ENCODE measurements at places on chromosomes 1 and 21.

- peak; percentile 66 for DNase-seq
These were observed 126.8 kb upstream of the DEPDC1 start for GRCh38 chr1:68623700-68624099.

DNA sequence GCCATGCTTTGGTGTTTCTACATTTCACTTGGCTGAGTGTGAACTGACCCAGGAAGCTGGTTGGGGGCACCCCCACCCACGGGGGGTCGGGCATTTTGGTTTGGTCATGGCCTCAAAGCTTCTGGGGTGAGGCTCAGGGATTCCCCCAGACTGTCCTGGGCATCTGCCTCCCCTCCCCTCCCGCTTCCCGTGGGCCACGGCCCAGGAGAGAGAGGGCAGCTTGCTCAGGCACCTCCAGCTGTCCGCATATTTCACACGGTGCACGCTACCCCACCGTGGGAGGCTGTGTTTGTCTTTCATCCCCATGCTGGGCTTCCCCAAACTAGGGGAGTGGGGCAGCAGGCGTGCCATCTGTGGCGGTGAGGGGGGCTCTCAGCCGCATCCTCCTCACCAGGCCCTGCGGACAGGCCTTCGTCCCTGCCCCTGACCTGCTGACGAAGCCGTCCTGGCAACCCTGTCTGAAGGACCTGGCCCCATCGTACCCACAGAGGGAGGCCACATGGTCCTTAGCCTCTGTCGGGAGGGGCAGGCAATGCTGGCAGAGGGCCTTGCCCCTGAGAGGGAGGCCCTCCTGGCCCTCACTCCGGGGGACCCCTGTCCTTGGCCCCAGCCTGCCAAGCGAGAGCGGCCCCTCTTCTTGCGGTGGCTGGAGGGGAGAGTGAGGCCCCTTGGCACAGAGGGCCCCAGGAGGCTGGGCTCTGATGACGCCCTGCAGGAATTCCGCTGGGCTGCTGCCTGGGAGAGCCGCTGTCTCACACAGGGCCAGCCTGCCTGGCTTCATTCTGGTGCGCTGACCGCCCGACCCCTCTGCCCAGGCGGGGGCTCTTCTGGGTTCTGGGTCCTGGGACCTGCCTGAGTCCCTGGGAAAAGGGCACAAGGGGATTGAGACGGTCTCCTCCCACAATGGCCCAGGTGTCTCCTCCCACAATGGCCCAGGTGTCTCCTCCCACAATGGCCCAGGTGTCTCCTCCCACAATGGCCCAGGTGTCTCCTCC is 22.1 kb downstream of the TP73 start:
- DNase-seq: peak; percentile 26

DNA sequence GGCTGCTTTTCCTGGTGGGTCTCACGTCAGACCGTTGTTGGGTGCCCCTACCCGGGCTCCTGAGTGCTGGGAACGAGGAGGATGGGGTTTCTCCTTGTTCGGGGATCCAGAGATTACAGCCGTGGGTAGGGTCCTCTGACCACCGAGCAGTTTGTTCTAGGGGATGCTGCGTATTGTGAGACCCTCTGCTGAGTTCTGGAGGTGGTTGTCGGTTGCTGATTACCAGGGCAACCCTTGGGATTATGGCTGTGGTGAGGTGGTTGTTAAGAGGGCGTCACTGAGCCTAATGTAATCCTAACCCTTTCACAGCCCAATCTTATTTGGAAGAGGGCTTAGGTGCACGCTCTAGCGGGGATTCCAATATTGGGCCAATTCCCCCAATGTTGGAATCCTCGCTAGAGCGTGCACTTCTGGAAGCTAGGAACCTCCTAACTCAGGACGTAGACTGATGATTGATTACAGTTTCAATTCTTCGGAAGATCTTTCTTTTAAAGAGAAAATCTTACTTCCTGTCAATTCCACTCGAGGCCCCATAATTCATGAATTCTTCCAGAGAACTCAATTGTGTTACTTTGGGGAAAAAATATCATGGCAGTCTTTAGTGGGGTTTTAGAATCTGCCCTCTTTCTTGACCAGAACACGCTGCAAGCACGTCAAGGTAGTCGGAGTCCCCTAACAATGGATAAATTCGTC is 483 bp downstream of the TCEANC2 start:
- DNase-seq: no peak

GRCh38 chr21:14684071-14684470 is 138.0 kb upstream of the SAMSN1 start:
- no peak for DNase-seq

DNA sequence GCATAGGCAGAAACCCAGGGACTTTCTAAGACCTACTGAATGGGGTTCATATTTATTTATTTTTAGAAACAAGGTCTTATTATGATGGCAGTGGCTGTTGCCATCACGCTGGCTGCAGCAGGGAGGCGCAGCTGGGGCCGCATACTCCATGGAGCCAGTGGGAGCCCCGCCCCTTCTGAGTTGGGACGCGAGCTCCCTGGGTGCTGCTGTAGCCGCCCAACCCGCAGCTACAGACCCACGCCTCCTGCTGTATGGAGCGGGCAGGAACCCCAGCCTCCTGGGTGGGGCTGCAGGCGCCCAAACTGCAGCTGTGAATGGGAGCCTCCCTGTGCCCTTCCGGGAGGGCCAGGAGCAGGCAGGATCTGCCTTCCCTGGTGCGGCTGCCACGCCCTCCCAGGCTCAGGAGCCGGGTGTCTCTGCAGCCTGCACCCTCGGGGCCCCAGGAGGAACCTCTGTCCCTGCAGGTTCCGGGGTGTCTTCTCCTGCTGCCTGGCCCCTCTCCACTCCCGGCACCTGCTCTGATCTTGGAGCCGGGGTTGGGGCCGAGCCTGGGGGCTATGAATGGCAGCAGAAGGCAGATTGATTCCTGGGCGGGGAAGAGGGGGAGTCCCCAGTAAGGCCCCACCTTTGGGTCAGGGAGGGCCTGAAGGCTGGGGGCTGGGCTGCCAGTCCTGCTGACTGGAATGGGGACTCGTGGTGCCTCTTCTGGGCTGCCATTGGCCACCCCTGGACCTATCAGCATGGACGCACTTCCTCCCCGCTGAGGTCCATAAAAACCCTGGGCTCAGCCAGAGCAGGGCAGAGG is 66.5 kb upstream of the LRRN2 start:
- no peak for DNase-seq

DNA sequence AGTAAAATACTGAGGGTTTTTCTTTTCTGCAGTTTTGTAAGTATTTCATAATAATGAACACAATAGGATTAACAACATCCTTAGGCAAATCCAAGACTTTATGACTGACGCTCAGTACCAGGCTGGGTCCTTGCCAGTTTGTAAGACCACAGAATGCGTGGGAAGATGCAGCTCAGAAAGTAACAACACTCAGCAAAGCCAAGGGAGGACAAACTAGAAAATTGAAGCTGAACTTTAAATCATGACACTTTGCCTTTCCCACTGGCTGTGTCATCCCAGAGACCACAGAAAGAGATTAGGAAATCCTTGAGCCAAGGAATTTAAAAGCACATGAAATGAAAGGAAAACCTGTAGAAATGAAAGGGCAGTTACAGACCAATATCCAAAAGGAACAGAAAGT is 426.3 kb upstream of the CHRM3 start:
- no peak for DNase-seq

DNA sequence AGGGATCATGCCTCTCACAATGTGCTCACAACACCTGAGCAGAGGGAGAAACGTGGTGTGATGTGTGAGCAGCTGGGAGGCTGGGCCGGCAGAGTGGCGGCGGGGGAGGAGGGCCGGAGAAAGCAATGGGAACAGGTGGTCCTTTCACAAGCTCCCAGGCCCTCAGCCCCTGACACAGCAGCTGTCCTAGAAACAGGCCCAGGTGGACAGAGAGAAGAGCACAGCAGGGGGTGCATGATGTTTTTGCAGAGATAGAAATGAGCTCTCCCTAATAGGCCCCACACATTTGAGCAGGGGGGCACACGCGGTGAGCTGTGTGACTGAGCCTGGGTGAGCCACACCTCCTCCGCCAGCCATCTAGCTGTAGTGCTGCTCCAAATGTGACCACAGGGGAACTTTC is 7.6 kb upstream of the RGS16 start:
- DNase-seq: peak; percentile 47

DNA sequence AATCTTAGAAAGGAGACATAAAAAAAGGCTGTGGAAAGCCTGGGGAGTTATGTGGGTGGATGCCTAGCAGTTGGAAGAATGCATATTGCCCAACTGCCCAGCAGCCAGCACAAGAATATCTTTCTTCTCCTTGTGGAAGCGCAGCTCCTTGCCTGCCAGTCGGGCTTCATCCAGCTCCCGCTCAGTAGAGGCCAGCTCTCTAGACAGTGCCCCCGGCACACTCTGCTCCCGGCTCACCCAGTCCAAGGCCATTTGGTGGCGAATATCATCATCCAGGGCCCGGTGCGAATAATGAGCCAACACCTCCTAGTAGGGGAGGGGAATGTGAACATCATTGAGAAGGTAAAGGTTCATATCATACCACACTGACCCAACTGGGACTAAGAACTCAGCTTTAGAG is 9.0 kb upstream of the RBM8A start:
- no peak for DNase-seq

Measured in NCI-H446 (cell line).